ENCODE measurements at places on chromosomes 5 and 9.

- DNase-seq = no peak
These were observed 3.5 kb upstream of the ZNF618 start for GRCh38 chr9:113872485-113873143.

DNA sequence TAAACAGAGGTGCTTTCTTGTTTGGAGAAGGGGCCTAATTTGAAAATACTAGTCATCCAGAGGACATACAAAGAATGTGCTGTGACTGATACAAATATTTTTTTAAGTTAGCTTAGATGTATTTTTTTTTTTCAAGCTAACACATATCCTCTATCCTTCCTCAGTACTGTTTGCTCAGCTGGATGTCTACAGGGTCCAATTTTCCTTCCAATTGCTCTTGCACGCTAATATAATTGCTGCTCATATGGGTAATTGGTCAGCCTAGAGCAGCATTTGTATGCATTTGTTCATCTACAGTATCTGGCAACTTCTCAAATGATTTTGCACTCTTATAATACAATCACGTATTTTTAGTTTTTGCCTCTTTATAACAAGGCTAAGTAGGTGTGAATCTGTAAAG, 84.7 kb downstream of the ZDHHC21 start:
- no peak for DNase-seq

DNA sequence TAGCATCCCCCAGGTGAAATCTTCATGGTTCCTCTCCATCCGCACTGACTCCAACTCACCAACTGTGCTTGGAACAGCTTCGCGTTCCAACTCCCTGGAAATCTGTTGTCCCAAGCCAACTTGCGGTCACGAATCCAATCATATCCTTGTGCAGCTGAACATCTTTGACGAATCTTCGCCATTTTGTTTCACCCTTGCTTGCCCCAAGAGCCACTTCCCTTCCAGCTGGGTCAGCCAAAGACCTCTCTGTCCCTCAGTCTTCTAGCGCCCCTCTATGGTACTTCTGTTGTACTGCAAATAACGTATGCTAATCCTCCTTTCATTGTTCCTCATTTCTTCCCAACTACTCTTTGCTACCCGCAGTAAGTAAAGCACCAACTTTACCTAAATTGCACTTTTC, 61.0 kb upstream of the TARS1 start:
- no peak for DNase-seq

- DNase-seq = no peak
These were observed 5.6 kb downstream of the IFNA13 start for GRCh38 chr9:21362287-21362686.

DNA sequence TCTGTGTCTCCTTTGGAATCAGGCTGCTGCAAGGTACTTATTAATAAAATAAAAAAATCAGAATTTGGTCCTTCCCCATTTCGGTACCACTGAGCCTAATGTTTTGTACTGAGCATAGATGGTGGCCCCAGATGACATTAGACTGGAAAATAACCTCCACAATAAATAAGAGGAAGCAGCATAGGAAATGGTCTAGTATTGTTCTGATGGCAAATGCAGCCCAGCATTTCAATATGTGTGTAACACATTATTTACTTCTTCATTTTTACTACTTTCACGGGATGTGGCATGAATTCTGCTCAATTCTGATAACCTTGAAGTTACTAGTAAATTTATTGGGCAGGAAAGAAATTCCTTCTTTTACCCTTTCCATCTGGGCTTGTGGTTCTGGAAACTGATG, 295.6 kb downstream of the ADGRV1 start:
- no peak for DNase-seq

GRCh38 chr5:152397581-152397980, 7.5 kb downstream of the NMUR2 start:
- no peak for DNase-seq

GRCh38 chr5:171692107-171692506, 93.5 kb upstream of the SMIM23 start:
- no peak for DNase-seq

DNA sequence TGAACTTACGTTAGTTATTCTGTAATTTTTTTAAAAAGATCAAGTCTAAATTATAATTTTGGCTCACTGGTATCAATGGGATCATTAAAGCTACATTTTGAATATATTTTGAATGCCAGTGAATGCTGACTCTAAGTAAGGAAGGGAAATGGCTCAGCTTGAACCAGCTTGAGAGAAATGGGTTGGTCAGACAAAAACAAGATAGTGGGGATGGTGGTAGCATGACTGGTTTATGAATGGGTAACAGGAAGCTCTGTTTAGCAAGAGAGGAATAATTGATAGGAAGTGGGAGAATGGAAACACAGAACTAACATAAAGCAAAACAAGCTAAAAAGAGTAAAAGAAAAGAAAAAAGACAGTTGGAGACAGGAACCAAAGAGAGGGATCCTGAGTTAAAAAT, 220.2 kb downstream of the ADAMTS6 start:
- no peak for DNase-seq

GRCh38 chr9:97558701-97559101, 57.2 kb downstream of the TMOD1 start:
- DNase-seq = no peak

GRCh38 chr5:132406144-132406783, 36.8 kb downstream of the SLC22A5 start:
- DNase-seq = no peak

DNA sequence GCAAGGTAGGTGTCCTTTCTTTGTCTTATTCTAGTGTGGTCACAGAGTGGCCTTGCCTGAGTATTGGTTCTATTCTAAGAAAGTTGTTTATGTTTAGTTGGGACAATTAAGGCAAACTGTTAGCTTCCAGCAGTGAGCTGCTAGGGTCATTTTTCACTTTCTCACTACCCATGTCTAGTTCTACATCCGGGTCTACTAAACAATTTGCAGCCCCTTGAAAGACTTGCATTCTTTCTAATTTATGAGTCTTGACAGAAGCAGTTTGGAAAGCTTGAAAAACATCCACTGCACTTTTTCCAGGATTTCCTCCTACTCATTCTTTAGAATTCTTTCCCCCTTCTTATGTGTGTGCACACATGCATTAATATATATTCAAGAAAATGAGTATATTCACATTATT, 892.2 kb upstream of the ACO1 start:
- DNase-seq = no peak

GRCh38 chr5:116130471-116130870, 45.6 kb downstream of the COMMD10 start:
- peak; percentile 14 for DNase-seq

- no peak for DNase-seq
These were observed 291.4 kb downstream of the FANCC start for GRCh38 chr9:95026148-95026524.

DNA sequence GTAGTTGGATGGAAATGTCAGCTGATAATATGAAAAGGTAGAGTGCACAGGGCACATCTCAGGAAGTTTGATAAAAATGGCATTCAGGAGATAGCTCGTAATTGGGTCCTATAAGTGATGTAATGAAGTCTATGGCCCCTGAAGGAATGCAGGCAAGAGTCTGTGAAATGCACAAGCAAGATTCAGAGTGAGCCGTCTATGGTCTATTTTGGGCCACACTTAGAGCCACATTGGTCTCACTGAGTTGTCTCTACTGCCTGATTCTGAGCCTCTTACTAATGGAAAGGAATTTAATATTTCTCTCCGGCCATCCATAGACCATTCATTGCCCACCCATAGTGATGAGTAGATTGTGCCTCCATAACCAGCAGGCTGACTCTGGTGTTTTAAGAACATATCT, 111.3 kb upstream of the KCNN2 start:
- no peak for DNase-seq

- no peak for DNase-seq
These were observed 32.2 kb upstream of the FRMD3 start for GRCh38 chr9:83570359-83570758.

GRCh38 chr5:132898094-132898493, 24.6 kb downstream of the LEAP2 start:
- no peak for DNase-seq

- no peak for DNase-seq
These were observed 231.0 kb upstream of the GAS1 start for GRCh38 chr9:87178302-87178701.

- DNase-seq = peak; percentile 54
These were observed 202.5 kb downstream of the CDK5RAP2 start for GRCh38 chr9:120377268-120378159.

GRCh38 chr5:180470966-180471582, 23.1 kb upstream of the CNOT6 start:
- peak; percentile 83 for DNase-seq

DNA sequence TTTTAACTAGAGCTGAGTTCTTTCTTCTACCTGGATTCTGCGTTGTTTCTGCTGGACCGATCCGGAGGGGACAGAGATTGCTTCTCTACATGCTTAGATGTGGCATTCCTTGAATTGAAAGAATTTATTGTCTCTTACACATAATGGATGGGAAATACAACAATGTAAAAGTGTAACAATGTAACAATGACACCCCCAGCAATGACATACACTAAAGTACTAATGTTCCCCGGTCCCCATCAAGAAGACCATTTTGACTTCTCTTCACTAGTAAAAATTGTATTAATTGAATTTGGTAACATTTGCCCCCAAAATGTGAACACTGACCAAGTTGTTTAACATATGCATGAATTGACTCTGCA, 760.2 kb downstream of the TAF11L14 start:
- DNase-seq = no peak

DNA sequence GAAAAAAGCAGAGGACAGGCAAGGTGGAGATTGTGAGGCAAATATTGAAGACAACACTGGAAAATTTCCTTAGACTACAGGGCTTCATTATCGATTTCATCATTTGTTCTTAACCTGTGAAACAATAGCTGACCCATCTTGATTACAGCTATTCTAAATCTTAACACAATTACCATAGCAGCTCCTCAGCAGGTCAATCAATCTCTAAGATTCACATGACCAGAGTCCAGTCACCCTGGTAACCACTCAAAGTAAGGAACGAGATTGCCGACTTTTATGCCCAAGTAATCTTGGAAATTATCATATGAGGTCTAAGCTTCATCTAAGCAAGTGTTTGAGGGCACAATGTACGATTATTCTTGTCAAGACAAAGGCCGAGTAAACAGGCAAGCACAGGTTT, 93.8 kb downstream of the TTC39B start:
- DNase-seq = no peak

DNA sequence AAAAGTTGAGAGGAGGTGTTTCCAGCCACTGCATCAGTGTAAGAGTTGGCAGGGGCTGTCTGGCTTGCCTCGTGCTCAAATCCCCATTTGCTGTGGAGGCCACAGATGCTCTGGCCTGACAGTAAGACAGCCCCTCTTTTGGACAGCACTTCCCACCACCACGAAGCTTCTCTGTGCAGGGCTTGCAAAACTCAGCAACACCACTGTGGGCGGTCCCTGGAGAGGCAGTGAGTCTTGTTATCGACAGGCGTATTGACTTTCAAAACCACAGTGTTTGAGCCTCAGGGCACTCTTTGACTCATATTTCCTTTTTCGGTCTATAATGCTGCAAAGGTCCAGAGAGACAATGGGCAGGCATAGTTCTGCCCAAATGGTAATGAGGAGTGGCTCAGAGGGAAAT, 539.5 kb downstream of the EBF1 start:
- no peak for DNase-seq

- DNase-seq = peak; percentile 92
These were observed at the start of gene TRIM41 for GRCh38 chr5:181223058-181223728. TRIM41 (plus strand) TSS chr5:181223281; CDS start chr5:181224000, 719 bp downstream.

GRCh38 chr9:86287013-86287412, 4.7 kb upstream of the ISCA1 start:
- no peak for DNase-seq

- DNase-seq = no peak
These were observed 183.3 kb downstream of the DIRAS2 start for GRCh38 chr9:90459321-90459720.

DNA sequence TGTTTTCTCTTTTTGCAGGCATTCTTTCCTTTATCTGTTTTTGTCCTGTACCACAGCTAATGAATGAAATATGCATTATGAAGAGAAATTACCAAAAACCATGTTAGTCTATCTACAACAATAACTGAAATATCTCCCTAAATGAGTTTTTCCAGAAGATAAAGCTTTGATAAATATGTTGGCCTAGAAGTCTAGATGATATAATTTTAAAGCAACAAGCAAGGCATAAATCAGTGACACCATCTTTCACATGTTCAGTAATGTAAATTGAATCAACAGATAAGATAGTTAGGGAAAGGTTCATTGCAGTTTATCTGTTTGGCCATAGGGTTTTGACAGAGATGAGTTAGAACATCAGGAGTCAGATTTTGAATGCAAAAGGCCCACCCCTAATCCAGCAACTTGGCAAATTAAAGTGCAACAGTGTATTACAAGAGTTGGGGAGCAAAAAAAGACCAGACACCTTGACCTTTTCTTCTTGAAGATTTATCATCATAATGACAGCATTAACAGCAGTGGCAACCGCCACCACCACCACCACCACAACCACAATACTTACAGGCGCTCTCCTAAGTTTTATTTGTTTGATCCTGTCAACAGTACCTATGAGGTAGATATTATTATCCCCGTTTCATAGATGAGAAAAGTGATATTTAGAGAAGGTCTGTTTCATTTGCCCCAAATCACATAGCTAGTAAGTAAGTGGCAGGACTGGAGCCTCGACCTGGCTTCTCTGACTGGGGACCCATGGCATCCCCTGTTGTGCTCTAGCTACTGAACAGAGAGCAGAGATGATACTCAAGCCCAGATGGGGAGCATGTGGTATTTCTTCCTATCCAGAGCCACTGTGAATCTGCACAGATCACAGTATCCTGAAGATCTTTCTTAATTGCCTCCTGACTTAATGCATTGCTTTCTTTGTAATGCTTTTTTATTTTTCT, 122.8 kb upstream of the DHFR start:
- no peak for DNase-seq

- DNase-seq = peak; percentile 72
These were observed 54.9 kb downstream of the SLC44A1 start for GRCh38 chr9:105299190-105299854.

- DNase-seq = no peak
These were observed 504.8 kb upstream of the SGCD start for GRCh38 chr5:155822177-155822576.

GRCh38 chr9:129182122-129182521, 4.1 kb upstream of the IER5L start:
- no peak for DNase-seq

DNA sequence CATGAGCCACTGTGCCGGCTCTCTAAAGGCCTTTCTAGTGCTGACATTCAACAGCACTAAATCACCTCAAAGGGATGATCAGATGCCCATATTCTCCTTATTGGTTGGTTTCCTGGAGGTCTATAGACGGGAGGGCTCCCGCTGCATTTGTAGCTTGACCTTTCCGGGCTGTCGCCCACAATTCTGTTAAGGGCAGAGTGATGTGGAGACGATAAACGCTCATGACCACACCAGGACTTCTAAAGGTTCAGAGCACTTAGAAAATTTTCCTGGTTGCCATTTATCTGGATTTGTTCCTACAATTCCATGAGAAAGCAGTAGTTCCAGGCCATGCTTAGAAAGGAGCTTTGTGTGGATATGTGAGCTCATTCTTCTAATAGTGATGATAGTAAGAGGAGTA, 170.3 kb downstream of the SLC12A2 start:
- DNase-seq = no peak

GRCh38 chr5:150616024-150616470, 24.4 kb upstream of the SYNPO start:
- DNase-seq = no peak

DNA sequence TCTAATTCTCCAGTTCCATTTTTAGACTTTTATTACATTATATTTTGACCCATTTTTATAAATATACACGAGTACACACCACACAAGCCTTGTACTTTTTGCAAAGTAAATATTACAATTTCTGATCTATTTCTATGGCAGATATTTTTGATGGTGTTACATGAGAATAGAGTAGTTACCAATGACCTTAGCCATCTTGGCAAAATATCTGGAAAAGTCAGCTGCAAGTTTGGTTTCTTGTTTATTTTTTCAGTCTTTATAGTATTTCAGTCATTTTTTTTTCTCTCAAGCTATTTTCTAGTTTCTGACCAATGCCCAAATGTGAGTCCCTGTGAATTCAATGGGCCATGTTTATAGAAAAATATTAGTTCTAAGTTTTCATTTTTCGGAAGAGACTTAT, 64.0 kb upstream of the TMC1 start:
- no peak for DNase-seq

Data from AG08396 (cell line).